Right ventricle myocardium superior (tissue), 1 donor: ENCODE measurements at places on chromosomes 3 and 15.

GRCh38 chr3:117671722-117672318 is 962.2 kb downstream of the TUSC7 start:
- DNase-seq = no peak

DNA sequence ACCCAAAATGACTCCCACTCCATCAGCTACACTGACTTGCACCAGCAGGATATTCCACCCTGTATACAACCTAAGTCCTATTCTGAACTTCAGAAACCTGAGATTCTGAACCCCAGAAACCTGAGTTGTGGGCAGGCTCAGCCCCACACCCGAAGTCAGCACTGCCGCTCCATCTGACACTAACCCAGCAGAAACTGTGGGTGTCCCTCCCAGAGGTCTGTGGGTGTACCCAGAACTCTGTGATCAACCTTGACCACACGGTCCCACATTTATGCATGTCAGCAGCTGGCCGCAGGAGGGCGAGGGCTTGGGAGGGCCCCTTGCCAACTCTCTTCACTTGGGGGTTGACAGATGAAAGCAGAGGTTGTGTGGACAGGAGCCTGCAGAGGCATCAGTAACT is 9.3 kb downstream of the OXTR start:
- DNase-seq = no peak

DNA sequence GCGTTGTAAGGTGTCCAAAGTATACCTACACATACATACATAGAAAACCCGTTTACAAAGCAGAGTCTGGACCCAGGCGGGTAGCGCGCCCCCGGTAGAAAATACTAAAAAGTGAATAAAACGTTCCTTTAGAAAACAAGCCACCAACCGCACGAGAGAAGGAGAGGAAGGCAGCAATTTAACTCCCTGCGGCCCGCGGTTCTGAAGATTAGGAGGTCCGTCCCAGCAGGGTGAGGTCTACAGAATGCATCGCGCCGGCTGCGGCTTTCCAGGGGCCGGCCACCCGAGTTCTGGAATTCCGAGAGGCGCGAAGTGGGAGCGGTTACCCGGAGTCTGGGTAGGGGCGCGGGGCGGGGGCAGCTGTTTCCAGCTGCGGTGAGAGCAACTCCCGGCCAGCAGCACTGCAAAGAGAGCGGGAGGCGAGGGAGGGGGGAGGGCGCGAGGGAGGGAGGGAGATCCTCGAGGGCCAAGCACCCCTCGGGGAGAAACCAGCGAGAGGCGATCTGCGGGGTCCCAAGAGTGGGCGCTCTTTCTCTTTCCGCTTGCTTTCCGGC is 318.6 kb downstream of the FGF12 start:
- peak; percentile 41 for DNase-seq

DNA sequence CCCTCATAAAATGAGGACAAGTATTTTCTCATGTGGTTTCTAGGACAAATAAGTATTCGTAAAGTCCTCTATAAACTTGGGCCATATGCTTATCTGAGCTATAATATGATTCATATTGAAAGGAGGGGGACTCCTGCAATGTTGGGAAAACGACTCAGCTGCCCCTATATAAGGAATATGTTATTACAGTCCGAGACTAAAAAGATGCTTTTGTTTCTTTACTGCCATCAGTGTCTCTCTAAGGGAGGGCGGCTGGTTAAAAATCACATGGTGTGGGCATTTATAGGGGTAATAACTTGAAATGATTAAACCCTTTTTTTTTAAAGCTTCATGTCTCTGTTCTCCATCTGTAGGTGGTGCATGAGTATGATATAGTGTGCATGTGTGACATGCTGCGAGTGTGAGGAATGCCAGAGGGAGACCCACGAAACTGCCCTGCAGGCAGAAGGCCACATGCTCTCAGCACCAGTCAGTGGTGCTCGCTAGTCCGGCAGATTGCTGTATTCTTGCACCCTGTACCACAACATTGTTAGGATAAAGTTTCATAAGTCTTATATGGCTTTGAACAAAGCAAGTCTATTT is 256.0 kb upstream of the CTDSPL start:
- no peak for DNase-seq

DNA sequence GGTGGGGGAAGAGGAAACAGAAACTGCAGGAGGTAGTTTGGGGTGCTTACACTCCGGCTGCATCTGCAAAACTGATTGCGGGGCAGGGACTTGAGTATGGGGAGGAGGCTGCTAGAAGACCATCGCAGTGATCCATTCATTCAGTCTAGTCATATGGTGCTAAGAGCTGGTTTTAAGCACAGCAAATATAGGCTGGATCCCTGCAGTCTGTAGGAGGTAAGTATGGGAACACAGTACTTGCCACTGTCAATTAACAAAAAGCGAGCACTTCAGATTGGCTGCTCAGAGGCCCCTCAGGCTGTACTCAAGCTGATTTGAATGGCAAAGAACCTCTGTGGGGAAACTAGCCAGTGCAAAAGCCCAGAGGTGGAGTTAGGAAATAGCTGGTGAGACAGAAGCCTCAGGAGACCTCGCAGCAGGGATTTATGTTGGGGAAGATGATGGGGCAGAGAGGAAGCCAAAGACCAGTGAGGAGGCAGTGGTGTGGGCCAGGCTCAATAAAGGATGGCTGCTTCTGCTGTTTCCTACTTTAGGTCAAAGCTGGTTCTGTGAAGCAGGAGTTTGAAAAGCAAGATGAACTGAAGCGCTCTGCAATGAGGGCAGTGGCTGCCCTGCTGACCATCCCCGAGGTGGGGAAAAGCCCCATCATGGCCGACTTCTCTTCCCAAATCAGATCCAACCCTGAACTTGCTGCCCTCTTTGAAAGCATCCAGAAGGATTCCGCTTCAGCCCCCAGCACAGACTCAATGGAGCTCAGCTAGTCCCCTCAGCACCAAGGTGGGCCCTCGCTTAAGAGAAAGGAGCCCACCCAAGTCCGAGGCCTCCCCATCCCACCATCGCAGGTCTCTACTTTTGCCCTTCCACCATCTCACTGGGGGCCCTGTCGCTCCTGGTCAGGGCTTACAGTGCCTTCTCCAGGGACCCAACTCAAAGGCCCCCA is 7.9 kb downstream of the RPL32 start:
- DNase-seq = no peak

DNA sequence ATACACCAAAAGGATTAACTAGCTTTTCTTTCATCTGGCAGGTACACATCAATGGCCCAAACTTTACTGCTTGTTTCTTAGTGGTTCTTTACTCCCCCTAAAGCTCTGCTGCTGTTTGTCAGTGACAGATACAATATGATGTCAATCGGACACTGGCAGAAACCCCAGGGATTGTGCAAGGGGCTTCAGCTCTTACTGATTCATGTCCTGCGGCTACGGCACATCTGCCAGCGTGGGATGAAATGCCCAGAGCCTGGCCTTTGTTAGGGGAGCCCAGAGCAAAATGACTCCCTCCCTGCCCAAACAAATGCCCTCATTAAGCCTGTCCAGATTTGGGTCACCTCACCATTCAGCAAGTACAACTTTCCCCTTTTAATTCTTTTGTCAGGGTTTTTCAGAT is 28.3 kb downstream of the SRP14 start:
- no peak for DNase-seq

DNA sequence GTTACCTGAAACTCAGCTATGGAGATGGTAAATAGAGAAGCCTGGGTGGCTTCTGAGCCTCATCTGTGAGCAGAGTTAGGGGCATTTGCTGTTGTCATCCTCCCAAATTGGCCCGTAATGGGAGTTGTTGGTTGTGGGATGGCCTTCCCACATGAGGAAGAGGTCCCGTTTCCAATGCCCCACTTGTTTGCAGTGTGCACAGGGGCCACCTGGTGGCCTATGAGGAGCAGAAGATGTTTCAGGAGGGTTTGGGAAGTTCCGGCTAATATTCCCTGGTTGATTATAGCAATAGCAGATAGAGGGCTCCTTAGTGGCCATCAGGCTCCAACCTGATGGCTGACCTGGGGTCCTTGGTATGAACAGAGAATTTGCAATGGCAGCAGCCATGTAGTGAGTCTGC is 1546.5 kb downstream of the OTOL1 start:
- DNase-seq = no peak

GRCh38 chr3:194257151-194257621 is 93.9 kb downstream of the CPN2 start:
- DNase-seq = no peak
